AG08396 (cell line): ENCODE measurements at places on chromosomes 12 and 14.

GRCh38 chr12:93376436-93377251 is 1.1 kb upstream of the NUDT4 start:
- peak; percentile 17 for DNase-seq

GRCh38 chr12:95648990-95649791 is 97.9 kb upstream of the USP44 start:
- no peak for DNase-seq

DNA sequence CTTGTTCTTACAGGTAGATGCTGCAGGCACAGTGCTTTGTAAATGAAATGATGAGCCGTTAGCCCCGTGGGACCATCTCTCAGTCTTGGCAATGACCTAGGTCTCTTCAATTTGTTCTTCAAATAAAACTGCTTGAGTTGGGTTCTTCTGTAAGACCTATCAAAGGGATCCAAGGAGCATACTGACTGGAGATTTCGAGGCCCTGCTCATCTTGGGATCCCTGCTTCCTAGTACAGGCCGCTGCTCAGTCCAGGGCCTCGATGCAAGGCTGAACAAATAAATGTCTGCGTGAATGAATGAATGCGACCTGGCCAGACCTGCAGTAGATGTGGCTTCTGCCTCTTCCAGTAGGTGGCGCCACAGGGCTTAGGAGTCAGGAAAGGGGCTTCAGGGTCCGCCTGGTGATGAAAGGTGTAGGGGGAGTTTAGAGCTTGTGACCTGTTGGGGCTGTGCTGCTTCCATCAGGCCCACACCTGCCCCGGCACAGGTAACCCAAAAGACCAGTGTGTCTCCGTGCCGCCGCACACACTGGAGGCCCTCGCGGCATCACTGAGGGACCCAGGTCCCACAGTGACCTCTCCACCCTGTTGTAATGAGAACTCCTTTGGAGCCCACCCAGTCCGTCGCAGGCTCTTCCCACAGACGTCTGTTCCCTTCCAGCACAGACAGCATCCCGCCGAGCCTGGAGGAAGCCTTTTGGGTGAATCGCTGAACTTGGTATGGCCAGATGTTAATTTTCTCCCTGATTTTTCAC is 4.4 kb downstream of the CACNA1C start:
- DNase-seq: peak; percentile 44

- no peak for DNase-seq
Measured at GRCh38 chr12:3772380-3772779, 19.5 kb upstream of the CRACR2A start.

DNA sequence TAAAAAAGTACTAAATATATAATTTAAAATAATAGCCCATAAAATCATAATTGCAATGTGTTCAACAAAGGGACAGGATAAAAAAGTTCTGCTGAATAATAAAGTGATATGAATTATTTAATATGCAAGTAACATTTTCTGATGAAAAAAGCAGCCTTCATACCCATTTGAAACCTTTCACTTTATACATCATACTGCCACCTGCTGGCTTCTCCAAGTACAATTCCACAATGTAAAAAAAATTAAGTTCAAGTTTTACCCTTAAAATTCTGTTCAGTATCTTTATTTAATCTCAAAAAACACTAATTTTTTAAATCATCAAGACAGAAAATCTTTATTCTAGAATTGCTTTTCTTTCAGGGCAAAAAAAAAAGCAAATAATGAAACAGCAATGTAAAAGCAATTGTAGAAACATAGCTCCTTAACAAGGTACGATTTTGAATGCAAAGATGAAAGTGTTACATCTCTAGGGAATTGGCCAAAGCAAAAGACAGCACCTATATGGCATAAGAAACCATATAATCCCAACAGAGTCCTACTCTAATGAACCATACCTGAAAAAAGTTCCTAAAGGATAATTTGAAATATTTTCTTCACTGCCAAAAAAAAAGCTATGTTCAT is 15.0 kb downstream of the MDM1 start:
- DNase-seq: no peak

GRCh38 chr12:75754698-75755097 is 243.3 kb upstream of the KRR1 start:
- DNase-seq: no peak

DNA sequence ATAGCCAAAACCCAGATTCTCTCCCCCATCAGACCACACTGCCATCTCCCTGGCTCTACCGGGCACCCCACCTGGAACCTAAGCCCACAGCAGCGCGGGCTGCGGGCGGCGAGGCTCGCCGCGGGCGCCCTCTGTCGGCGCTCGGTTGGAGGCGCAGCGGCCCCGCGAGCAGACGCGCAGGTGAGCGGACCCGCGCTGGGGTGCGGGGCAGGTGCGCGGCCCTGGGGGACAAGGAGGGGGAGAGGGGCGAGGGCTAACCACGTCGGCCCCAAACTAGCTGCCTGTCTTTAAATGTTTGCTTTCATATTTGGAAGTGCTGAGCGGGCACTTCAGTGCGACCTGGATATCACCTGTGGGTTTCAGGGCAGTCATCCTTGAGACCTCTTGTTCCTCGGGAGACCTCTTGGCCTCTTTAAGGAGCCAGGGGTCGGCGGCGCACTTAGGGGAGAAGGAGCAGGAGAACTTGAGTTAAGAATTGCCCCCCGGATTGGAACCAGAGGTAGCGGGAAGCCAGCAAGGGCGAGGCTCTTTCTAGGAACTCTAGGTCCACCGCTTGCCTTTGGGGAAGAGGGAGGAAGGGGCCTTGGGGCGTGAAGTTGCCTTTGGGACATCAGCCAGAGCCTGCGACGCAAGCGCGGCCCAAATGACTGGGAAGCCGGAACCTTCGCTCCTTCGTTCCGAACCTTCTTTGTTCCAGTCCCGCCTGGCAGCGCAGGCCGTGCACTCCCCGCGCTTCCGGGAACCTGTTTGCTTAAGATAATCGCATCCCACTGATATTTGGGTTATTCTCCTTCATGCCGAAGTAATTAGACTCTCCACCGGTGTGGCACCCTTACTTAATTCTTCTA is 78.7 kb downstream of the NEDD1 start:
- peak; percentile 53 for DNase-seq

DNA sequence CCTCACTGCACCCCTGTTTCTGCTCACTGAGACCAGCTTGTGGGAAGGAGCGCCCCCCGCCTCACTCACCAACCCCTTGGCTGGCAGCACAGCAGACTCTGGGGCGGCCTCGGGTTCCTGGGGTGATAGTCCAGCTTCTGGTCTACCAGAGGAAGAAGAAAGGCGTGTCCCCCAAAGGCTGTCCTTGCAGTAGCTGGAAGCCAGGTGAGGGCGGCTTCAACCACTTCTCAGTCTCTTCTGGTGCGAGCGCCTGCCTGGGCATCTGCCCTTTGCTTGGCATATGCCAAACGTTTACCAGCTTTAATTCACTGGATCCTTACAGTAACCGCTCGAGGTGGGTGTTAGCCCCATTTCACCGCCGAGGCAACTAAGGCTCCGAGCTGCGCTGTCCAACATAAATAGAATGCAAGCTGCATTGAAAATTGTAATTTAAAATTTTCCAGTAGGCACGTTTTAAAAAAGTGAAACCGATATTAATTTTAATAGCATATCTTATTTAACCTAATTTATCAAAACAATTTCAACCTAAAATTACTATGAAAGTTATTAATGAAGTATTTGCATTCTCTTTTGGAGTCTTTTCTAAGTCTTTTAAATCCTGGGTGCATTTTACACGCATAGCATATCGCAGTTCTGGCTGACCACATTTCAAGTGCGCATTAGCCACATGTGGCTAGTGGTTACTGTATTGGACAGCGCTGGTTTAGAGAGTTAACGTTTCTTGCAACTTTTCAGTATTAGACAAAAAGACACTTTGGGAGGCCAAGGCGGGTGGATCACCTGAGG is 872 bp downstream of the FAM177A1 start:
- no peak for DNase-seq

- no peak for DNase-seq
Measured at GRCh38 chr12:20489645-20490044, 121.3 kb downstream of the PDE3A start.
